ENCODE measurements at places on chromosomes 6 and 20.

- no peak for DNase-seq
Observed at GRCh38 chr6:139344186-139344963, 30.1 kb downstream of the CITED2 start.

DNA sequence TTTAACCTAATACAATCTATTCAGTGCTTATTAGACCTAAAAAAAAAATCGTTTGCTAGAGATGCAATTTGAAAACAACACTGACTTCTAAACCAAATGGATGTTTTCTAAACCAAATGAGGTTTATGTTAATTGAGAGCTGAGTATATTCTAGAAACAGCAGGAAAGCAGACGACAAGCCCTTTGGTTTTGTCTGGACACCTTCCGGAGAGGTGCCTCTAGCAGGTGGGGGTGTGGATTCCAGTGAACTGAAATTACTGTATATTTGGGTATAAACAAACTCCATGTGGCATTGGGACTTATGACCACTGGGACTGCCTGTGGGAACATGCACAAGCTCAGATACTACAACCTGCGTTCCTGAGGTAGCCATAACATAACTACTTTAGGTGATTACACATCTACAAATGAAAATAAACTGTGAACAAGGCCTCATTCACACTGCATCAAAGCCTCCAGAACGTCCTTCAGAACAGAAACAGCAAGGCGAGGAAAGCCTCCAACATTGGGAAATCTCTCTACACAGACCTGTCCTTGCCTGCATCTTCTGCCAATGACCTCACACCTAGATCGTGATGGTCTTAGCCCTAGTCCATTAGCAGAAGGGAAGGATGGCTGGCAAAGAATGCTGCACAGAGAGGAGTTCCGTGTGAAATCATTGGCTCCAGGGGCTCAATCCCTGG, 206.8 kb upstream of the FOXQ1 start:
- no peak for DNase-seq

- DNase-seq: no peak
Observed at GRCh38 chr6:133807501-133807900, 81.4 kb upstream of the TCF21 start.

DNA sequence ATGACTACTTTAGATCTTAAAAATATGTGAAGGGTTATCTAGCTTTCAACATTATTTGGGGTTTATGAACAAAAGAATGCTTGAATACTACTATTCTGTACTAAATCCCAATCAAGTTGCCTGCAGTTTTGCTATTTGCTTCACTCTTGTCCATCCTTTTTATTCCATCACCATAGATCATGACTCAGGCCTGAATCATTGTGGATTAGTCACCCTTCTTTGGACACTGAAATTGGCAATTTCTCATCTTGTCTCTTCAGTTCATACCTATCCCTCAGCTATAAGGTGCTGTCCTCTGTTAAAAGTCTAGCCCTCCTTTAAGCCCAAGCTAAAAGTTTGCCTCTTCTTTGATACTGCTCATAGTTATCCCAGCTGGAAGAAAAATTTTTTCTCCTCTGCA, 199.1 kb downstream of the CENPW start:
- no peak for DNase-seq

GRCh38 chr20:46648903-46649649, 2.2 kb downstream of the SLC13A3 start:
- DNase-seq: no peak

DNA sequence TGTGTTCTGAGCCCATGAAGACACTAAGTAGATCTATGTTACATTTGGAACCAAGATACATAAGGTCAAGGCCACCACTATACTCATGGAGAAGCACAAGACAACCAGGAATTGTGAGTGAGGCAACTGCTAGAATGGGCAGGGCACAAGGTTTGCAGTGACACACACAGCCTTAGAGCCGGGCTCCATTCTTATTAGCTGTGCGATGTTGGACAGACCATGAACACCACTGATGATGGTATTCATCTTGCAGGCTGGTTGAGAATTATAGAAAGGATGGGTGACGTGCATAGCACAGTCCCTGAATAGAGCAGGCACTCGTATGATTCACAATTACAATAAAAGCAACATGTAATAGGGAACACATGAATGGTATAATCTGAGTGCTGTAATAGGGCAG, 172.4 kb downstream of the GJA10 start:
- no peak for DNase-seq

- no peak for DNase-seq
Observed at GRCh38 chr6:21666201-21666691, 72.7 kb downstream of the SOX4 start.

GRCh38 chr20:50750145-50750671, 18.8 kb downstream of the PARD6B start:
- no peak for DNase-seq

DNA sequence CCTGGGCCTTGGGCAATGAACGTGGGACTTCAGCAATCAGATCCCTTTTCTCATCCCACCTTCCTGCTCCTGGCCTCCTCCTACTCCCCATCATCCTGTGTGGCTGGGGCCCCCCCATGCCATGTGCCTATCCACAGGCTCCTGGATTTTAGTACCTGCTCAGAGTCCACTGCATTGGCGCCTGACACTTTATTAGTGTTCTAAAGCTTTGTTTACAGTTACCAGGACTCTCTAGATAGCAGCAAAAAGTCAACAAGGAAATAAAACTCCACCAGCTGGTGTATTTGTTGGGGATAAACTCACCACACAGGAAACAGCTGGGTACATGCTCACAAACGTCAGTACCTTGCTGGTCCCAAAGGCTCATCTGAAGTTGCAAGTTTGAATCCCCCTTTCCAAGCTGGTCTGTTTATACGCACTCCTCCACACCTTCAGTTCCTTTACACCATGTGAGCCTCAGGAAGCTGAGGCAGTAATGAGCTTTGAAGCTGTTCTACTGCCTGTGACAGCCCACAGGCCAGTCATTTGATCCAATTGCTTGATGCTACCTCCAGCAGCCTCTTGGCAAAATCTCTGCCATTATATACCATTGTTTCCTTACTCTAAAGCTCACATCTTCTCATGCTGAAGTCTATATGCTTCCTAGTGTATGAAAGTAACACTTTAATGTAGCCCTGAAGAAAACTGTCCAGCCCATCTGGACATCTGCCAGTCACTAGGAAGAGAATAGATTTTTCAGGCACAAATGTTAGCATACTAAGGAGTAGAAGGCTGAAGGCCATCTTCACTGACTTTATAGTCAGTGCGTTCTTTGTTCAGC, 76.6 kb downstream of the ANKEF1 start:
- DNase-seq: no peak

GRCh38 chr6:165487347-165487746, 175.7 kb downstream of the PDE10A start:
- no peak for DNase-seq

- no peak for DNase-seq
Observed at GRCh38 chr20:46085179-46085851, 4.4 kb downstream of the NCOA5 start.

GRCh38 chr6:8334113-8334512, 101.2 kb downstream of the SLC35B3 start:
- no peak for DNase-seq

DNA sequence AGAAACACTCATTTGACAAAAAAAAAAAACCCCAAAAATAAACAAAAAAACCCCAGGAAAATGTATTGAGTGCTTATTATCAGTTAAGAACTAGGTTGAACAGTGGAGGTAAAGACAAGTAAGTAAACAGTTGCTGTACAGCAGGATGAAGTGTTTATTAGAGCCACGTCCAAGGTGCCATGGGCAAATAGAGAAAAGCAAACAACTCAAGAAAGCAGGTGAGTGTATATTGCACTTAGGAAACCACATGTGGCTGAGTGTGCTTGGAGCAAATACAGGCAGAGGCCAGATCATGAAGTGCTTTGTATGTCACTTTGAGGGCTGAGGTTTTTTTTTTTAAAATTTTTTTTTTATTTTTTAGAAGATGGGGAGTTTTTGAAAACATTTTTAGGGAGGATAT, 98.3 kb downstream of the MACROD2 start:
- DNase-seq: no peak

- no peak for DNase-seq
Observed at GRCh38 chr6:160312900-160313299, 35.3 kb upstream of the SLC22A3 start.

DNA sequence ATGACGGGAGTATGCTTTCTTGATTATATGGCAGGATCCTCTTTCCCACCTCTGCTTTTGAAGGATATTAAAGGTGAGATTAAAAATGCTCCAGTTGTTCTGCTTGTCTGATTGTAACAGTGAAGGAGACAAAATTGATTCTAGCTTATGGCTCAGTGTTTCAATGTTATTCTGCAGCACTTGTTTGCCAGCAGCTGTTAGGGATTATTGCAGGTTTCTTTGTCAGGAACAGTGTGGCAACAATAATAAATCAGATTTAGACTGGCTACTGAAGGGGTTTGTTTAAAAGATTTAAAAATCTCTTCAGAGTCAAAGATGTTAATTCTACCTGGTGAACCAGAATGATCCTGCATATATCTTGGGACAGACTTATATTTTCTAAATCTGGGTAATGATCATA, 126.9 kb downstream of the LAMA2 start:
- DNase-seq: no peak

DNA sequence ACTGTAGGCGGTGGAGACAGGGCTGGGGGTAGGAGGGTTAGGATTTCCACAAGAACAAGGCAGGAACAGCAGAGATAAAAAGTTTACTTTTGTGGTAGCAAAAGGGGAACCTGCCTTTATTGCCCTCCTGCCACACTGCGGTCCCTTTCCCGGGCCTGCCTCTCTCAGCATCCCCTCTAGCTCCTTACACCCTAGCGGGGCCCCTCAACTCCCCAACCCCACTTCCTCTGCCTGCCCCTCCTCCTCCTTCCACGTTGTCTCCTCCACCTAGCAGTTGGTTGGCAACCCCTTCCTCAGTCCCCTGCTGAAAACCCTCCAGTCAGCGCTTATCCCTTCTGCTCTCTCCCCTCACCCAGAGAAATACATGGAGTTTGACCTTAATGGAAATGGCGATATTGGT, 714 bp downstream of the AIF1 start:
- DNase-seq: peak; percentile 78

GRCh38 chr20:19628570-19629134, 129.4 kb upstream of the RIN2 start:
- DNase-seq: peak; percentile 20

GRCh38 chr6:148249679-148250375, 92.8 kb upstream of the SASH1 start:
- DNase-seq: no peak

- peak; percentile 68 for DNase-seq
Observed at GRCh38 chr6:82270881-82271635, 23.5 kb upstream of the IBTK start.

DNA sequence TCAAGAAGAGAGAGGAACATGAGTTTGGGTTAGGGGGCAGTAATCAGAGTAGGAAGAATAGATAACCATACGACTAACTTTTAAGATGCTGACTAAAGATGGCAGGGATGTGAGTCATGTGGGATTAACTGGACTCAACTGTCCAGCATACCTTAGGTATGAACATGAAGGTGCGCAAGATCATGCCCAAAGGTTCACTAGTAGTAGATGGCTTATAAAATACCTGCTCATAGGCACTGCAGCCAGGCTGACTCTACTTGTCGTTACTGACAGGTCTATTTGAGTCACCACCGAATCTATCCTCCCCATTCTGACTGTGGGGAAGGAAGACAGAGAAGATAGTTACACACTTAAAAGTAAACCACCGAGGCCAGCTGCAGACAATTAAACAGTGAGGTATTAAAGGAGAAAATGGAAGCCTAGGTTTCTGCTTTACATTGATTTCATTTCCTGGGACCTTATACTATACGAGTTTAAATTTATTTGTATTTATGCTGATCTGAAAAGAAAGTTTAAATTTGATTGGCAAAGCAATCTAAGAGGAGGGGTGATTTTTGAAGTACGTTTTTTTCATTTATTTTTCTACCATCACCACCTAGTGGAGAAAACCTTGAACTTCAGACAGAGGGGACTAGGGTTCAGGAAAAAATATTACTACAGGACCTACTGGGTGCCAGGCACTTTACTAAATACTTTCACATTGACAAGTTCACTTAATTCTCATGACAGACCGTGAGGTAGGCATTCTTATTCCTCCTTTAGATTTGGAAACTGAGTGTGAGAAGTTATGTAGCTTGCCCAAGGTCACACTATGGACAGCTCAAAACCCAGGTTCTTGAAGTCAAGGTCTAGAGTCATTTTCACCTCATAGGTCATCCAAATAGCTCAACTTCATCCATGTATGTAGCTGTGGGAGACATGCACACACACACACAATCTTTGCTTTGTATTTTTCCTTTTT, 4.0 kb upstream of the WRNIP1 start:
- DNase-seq: peak; percentile 81

GRCh38 chr6:165701564-165702354, 38.7 kb upstream of the PDE10A start:
- no peak for DNase-seq

GRCh38 chr20:417801-418342, 9.8 kb downstream of the RBCK1 start:
- no peak for DNase-seq

DNA sequence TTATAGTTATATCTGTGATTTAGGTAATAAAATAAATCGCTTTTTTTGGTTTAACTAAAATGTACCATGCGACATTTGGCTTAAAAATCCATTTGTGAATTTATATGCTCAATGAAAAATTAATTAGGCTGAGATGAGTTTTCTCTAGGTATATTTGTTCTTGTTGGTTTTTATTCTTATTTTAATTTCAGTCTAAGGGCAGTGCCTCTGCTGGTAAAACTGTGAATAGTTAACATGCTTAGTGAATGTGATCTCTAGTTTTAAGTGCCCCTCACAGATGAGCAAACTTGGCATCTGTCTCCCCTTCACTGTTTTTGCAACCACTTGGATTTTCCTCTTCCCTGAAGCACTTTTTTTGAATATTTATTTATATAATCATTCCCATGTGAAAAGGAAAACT, 822.7 kb downstream of the GRIK2 start:
- DNase-seq: no peak

DNA sequence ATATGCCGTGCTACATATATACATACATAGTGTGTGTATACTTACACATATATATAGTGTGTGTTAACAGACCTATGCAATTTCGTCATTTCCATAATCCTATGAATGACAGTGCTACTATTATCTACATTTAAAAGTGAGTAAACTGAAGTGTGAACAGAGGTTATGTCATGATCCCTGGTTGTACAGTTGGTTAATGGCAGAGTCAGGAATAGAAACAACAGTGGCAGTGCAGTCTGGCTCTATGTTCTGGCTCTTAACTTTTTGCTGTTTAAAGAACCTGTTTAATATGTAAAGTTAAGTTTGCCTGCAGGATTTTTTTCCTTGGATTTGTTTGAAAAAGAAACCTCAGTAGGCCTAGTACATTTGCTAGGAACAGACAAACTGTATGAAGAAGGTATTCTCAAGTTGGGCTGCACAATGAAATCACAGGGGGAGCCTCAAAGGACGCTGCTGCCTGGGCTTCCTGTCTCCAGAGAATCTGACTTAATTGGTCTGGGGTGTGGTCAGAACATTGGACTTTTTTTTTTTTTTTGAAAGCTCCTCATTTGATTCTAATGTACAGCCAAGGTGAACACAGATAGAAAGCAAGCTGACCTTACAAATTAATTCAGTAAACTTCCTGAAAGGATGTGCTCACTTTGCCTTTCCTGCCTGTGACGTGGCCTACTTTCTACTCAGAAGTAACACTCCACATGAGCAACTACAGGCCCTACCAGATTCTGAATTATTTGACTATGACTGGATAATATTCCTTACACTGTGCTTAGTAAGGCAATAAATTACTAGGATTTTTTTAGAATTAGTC, 29.4 kb downstream of the PLCB1 start:
- no peak for DNase-seq

GRCh38 chr6:52517502-52518278, 59.2 kb downstream of the TRAM2 start:
- peak; percentile 16 for DNase-seq
